Activated naive CD4-positive, alpha-beta T cell (primary cell): ENCODE measurements at places on chromosomes 2 and 18.

GRCh38 chr2:106012591-106013347 lies 181.3 kb downstream of the UXS1 start:
- no peak for DNase-seq

DNA sequence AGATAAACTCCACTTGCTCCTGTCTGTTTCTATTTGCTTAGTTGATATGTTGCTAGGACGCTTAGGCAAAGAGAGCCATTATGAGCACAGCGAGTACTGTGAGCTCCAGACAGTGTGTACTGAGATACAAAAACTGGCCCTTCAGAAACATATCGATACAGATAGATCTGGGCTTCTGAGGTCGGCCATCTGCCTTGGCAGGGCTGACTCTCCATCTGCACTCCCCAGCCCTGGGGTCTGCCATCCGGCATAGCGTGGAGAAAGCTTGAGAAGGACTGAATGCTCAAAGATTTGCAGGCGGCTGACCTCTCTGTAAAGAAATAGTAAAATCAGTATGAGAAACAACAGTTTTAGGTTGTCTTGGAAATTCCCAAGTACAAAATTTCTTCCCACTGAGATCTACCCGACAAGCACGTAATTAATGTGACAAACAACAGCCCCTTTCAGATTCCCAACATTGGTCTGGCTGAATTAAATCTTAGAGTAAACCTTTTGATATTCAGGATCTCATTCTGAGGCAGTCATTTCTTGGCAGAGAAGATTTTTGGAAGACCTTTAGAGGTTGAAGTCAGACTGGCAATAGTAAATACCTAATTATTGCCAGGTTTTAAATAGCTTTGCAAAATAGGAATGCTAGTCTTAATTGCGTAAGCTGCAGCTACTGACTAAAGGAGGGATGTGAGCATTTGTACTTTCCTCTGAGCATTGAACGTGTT lies 127.4 kb downstream of the CHST9 start:
- no peak for DNase-seq

DNA sequence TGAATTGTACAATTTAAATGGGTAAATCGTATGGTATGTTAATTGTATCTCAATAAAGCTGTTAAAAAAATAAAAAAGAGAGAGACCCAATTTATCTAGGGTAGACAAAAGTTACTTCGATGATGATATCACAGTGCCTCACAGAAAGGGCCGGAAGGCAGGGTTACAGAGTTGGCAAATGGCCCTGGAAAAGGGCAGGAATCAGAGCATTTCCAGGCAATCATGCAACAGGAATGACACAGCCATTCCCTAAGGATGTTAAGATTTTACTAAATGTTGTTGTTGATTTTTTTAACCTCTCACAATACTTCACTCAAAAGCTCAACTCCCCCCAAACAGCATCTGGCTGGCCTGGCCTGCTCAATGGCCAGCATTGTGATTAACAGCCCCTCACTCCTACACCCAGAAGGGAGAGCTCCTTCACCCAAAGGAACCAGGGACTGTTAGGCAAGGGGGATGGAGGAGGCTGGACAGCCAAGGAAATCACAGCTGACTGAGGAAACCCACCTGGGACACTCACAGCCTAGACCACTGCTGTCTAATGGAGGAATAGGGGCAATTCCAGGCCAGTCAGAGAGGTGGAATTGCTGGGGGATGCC lies 7.7 kb upstream of the SP100 start:
- no peak for DNase-seq

GRCh38 chr18:8908792-8909510 lies 193.5 kb upstream of the NDUFV2 start:
- DNase-seq, result no peak

DNA sequence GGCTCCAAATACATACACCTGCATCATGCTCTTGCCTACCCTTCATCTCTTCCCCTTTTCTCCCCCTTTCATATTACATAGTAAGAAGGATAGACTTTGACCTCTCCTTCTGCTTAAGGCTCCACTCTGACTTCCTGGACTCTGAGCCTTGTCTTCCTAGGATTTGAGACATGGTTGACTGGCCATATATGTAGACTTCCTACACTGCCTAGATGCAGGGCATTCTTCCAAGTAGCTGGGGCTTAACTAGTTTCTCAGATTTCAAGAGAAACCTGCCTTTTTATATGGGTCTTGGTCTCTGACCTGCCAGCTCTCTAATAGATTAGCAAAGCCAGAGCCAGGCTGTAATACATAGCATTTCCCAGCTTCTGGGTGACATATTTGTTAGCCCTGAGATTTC lies 35.4 kb upstream of the CYP26B1 start:
- no peak for DNase-seq

DNA sequence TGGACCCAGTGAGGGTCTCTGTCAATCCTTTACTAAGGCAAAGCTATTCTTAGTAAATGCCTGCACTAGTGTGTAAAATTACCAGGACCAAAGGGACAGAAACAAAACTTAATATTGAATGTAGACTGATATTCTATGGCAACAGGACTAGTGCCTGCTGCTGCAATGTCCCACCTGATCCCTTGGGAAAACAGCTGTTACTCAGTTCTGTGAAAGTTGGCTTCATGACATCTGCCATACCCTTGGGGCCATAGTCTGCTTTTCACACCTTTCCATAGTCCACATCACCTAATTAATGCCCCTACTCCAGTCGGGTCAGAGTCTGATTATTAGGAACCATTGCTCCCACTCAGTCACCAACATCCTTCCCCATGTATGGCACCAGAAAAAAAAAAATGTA lies 14.5 kb downstream of the DNAJC27 start:
- DNase-seq, result no peak

DNA sequence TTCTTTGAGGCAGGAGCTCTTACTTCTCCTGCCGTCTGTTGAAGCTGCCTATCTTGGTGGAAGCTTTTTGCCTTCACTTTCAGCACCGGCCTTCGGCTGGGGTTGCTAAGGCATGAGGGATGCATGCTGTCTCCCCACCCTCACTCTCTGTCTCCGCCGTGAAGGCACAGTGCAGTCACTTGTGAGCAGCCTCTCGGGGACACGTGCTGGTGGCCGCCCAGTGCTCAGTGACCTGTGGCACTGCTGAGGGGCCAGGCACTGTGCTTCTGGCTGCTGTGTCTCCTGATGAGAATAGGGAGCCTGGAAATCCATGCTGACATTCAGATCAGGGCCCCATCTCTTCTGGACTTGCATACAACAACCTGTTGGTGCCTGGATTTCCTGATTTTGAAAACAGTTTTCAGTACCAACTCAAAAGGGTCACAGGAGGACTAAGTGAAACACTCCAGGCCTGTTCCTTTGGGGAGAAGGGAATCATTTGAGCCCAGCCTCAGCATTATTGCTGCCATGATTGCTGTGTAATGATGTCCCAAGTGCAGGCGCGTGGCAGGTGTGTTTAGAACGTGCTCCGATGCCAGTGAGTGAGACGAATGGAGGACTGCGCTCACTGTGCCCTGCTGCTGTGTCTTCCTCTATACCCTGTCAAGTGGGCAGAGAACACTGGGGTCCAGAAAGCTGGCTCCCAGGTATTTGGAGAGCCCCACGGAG lies 218.1 kb downstream of the SEPTIN10 start:
- DNase-seq, result no peak

DNA sequence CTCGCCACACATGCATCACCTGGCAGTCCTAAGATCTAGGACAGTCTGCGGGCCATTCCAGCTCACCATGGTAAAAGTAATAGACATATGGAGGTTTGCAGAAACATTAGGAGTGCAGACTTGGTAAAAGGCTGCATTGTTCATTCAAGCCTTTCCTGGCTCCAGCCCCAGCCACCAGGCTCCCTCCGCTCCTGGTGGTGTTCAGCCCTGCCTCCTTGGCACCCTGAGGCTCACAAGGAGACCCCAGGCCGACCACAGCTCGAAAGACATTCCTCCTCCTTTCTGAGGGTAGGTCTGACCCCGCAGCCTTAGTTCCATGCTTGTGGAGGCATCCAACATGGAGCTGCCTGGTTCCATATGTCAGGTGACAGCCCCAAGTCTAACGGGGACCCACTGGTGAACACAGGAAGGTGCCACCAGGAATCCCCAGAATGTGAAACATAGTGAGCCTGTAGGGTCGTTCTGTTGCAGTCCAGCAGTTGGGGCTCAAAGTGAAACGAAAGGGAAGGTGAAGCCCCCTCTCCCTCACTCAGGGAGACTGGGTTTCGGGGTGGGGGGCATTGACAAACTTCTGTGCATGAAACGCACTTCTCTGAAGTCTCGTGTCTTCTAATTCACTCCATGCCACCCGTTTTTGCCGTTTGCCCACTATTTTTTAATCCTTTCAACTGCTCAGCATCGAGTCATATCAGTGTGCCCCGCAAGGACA lies 5.0 kb upstream of the SP100 start:
- DNase-seq, result no peak

GRCh38 chr2:48264627-48265026 lies 265.3 kb upstream of the STON1 start:
- DNase-seq, result no peak

DNA sequence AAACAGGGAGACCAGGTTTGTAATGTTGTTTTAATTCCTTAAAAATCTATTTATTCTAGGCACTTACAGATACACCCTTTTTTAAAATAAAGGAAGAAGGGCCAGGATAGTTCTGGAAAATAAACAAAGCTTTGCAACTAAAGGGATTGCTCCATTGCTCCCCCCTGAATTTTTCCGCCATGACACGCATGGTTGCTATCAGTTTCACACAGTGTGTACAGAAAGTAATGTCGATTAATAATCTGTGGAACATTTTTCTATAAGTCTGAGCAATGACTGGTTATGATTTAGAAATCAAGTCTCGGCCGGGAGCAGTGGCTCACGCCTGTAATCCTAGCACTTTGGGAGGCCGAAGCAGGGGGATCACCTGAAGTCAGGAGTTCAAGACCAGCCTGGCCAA lies 90.8 kb downstream of the GAREM1 start:
- DNase-seq, result no peak

DNA sequence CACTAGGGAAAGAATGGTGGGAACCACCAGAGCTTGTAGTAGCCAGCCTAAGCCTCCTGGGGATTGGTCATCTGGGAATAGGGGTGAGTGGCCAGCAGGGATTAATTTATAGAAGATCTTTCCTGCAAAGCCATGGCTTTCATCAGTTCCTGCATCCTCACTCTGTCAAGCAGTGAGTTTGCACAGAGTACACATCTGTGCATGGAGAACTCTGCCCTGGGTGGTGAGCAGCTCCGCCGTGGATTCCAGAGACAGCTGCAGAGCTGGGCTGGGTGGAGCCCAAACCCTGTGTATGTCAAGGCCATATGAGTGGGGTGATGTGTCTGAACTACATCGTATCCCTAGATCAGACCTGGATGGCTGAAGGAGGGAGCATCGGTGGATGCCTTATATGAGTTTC lies 182.2 kb downstream of the GLI2 start:
- DNase-seq, result no peak

DNA sequence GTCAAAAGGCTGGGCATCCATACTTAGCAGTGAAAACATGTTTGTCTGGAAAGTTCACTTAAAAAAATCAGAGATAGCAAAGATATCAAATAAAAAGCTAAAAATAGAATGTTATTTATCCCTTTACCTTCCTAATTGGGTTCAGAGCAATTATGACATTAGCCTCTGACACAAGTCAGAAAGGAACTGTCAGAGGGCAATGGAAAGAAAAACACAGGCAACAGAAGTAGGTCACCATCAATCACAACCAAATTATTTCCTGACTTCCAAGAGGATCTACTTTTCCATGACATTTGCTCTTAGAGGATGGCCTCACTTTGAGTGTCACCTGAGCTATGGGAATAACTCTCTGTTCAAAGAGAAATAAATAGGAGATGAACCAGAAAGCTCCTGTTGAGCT lies 27.5 kb downstream of the MYOM1 start:
- no peak for DNase-seq

GRCh38 chr2:30612371-30612770 lies 165.3 kb downstream of the LCLAT1 start:
- DNase-seq, result no peak

GRCh38 chr18:62648045-62648678 lies 67.2 kb upstream of the PHLPP1 start:
- DNase-seq, result no peak

DNA sequence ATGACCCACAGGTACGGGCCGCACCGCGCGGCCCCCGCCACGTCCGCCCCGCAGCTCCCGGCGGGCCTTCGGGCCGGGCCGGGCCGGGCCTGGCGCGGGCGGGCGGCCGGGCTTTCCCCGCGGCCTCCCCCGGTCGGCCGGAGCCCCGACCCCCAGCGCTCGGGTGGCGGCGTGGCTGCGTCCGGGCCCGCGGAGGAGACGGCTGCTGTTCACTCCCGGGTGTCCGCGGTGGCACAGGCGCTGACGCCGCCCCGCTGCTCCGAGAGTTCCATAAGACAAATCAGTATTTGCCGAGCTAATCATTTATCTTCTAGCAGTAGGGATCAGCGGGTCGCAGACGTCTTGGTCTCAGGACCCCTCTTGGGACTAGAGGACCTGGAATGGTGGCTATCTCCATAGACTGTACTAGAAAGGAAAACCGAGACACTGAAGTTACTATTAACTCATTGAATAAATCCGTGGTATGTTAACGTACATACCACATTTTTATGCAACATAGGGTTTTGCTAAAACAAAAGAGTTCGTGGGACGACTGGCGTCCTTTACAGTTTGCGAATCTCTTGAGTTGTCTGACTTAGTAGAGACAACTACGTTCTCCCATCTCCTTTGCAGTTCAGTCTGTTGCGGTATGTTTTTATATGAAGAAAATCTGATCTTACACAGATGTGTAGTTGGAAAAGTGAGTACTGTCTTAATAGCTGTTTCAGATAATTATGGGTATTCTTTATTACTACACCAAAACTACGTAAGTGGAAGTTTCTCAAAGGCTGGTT lies 500 bp downstream of the LIMS1 start:
- DNase-seq, result peak; percentile 11

GRCh38 chr2:136342138-136342537 lies 224.2 kb upstream of the CXCR4 start:
- DNase-seq, result no peak
